T-helper 17 cell (primary cell): ENCODE measurements at places on chromosomes 11 and 22.
A peak's percentile ranks its signal among the peaks of the same experiment; 100 is the strongest.

DNA sequence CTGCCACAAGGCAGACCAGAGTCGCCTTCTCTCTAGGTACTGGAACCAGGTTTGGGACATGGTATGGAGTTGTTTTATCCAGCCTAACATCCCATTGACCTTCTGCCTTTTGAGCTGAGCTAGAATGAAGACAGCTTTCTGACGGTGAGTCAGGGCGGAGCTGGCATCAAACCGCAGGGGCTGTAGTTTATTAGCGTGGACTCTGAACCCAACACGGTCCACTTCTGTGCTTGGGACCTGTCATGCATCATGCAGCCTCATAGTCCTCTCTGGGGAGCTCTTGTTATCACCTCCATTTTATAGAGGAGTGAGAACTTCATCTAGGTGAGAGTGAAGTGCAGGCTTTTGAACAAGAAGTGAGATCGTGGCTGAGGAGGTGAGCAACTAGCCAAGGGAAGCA lies 8.3 kb downstream of the GAL3ST1 start:
- no peak for DNase-seq

DNA sequence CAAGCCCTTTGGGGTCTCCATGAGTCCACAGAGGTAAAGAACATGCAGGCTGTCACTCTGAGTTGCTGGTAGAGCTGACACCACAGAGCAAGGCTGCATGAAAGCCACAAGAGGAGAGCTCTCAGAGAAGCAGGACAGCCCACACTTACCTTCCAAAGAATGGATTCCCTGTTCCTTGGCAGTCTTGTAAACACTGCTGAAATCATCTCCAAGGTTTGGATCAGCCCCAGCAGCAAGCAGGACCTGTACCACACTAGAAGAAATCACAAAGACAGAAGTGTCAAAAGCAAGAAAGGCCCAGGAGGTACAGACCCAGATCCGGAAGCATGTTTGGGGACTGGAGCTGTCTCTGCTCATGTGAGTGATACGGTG lies 54.2 kb downstream of the CLPB start:
- no peak for DNase-seq

DNA sequence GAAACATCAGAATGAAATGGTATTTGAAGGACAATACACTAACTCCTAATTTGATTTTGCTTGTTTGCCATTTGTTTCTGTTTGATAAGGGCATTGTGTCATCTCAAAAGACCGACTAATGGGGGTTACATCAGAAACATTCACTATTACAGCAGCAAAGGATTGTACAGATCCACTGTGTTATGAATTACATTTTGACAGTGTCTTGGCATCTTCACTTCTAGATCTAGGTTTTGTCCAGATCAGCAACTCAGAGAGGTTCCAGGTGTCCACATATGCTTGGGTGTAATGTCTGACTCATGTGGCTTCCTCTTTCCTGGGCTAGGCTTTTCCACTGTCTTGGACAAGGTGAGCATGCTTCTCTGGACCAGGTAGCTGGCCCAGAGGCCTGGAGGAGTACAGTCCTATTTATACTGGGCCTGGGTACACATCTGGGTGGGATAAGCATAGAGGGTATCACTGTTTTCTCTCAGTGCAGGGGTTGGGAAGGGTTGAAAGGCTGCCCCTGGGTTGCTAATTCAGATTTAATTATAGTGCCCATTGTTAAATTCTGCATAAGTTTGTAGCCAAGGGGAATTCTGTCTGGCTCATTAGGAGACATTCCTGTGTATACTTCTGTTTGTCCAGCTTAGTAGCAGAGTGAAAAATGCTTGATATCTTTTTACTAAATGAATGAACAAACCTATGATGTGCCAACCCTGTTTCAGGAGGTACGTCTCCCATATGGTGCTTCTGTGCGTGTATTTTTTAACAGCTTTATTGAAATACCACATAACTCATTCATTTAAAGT lies 23.8 kb downstream of the DDI1 start:
- no peak for DNase-seq

GRCh38 chr11:116870054-116870453 lies 32.6 kb upstream of the APOA1 start:
- DNase-seq, result no peak

DNA sequence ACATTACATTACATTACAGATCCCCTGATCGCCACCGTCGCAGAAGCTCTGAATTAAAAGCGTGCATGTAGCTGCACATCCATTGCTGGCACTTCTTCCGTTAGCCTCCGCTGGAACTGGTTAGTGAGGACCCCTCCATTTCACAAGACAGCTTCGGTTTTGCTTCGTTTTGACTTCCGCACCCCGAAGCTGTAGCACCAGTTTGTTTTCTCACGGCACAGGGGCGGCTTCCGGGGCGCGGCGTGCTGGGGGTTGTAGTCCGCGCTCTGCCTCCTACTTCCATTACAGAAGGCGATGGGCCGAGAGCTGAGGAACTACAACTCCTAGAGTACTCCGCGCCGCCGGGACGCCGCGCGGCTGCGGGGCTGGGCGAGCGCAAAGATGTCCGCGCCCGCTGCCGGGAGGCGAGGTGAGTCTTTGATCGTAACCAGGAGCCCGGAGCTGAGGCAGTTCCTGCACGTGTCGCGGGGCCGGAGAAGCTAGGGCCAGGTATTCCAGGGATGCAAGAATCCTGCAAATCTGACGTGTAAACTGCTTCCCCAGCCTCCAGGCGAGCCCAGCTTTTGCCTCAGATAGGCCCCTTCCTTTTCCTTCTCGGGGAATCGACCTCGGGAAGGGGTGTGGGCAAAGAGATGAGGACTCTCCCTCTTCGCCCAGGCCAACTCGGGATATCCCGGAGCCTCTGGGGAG lies at the start of gene PEX26:
TSS of gene PEX26 (plus strand) at position 352 of the 690 bp plus-strand sequence. CDS start 387 bp downstream, outside the sequence.
- peak; percentile 92 for DNase-seq

DNA sequence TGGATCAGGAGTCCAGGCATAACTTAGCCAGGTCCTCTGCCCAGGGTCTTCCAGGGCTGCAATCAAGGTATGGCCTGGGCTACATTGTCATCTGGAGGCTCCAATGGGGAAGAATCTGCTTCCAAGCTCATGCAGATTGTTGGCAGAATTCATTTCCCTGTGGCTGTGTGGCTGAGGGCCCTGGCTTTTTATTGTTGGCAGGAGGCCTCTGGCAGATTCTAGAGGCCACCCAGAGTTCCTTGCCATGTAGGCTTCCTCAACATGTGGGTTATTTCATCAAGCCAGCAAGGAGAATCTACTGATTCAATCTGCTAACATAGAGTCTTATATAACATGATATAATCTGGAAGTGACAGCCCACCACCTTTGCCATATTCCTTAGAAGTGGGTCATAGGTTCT lies 16.4 kb upstream of the EP300 start:
- no peak for DNase-seq

DNA sequence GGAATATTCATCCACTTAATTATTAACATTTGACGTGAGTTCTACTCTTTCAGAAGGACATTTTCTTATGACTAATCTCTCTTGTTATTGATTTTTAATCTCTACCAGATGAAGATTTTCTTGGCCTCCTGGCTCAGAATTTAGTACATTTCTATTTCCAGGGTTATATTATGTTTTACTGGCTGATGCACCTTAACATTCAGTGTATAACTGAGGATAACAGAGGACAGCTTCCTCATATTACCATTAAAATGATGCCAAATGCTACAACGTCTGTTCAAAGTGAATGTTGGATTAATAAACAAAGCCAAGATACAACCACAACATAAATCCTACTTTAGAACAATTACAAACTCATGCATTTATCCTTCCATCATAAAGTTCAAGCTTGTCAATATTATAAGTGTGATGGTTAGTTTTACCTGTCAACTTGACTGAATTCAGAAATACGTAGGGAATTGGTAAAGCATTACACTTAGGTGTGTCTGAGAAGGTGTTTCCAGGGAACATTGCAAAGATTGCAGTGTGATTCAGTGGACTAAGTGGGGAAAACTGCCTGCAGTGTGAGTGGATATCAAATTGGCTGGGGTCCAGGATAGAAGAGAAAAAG lies 485.2 kb downstream of the LRRC4C start:
- DNase-seq, result no peak

DNA sequence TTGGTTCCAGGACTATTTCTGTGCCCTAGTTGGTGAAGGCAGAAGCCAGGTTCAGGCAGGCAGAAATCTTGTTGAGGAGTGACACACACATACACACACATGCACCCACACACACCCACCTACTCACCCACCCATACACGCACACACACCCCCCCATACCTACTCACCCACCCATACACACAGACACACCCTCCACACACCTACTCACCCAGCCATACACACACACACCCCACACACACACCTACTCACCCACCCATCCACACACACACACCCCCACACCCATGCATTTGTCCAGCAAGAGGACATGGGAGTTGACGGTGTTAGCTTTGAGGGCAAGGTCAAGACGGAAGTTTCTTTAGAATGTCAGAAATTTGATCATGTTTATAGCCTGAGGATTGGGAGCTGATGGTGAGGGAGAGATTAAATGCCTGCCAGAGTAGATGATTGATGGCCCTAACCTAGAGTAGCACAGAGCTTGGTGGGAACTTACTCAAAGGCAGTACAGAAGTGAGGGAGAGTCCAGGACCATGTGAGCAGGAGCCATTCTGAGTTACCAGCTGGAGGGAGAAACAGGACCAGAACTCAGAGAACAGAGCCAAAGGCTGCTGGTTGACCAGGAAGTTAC lies 68.9 kb downstream of the CYB5R2 start:
- DNase-seq, result no peak

DNA sequence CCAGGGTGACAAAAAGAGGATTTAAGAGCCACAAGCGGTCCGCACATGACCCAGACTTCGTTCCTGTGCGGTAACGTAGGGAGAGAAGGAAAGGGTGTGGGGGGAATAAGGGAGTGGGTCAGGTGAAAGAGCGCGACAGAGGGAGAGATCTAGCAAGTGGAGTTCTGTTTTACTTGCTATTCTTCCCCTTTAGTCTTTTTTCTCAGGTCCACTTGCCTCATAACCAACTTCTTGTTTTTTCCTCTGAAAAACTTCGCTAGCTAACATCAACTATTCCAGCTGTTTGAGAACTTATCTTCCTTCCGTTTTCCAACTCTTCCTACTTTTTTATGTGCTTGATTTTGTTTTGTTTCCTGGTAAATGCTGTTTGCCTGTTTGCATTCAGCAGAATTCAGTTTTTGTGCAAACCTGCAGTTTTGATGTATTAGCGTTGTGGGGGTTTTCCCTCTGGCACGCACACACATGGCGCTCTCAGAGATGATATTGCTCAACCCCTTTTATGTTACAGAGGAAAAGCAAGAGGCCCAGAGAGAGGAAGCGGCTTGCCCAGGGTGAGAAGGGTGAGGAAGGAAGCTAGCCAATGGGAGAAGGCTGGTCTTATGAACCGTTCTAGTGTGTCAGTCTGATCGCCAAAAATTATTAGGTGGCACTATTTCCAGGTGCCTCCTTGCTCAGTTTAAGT lies 592 bp upstream of the CTSC start:
- DNase-seq, result no peak

DNA sequence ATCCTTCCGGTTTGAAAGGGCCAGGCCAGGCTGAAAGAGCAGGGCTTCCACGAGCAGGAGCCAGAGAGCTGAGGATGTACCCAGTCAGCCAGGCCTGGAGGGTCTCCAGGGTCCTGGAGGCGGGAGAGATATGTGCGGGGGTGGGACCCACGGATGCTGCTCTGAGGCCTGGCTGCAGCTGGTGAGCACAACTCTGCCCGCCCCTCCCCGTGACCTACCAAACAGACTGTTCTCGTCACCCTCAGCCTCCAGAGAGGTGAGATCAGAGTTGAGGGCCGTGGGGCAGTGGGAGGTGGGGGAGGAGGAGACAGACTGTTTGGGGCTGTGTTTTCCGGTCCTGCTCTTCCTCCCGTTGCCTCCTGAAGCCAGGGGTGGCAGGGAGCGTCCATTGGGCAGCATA lies 42.2 kb downstream of the TRIOBP start:
- DNase-seq, result no peak

DNA sequence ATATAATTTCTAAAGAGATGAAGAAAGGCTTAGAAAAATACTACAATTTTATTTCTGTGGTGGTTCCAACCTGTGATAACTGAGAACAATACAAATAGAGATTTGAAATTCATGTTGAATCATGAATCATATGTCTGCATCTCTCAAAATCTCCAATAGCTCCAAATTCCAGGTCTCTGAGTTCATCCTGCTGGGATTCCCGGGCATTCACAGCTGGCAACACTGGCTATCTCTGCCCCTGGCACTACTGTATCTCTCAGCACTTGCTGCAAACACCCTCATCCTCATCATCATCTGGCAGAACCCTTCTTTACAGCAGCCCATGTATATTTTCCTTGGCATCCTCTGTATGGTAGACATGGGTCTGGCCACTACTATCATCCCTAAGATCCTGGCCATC lies at the start of gene OR56B1:
TSS of gene OR56B1 (plus strand) at position 53 of the 400 bp plus-strand sequence. CDS start at position 122, 69 bp downstream.
- no peak for DNase-seq

- no peak for DNase-seq
Observed at GRCh38 chr11:29187215-29187614, 829.6 kb downstream of the KCNA4 start.

DNA sequence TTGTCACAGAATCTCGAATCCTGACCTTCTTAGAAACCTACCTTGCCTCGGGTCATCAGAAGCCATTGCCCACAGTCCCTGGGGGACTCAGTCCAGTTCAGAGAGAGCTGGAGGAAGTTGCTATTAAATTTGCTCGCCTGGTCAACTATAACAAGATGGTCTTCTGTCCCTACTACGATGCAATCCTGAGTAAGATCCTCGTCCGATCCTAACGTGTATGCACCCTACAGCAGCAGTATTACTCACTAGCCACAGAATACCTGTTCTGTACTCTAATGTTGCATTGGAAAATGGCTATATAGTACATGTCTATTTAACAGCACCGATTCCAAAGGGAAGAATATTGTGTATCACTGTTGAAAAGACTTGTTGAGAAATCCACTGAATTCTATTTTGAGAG lies 33.1 kb downstream of the TCP11L1 start:
- DNase-seq, result no peak

DNA sequence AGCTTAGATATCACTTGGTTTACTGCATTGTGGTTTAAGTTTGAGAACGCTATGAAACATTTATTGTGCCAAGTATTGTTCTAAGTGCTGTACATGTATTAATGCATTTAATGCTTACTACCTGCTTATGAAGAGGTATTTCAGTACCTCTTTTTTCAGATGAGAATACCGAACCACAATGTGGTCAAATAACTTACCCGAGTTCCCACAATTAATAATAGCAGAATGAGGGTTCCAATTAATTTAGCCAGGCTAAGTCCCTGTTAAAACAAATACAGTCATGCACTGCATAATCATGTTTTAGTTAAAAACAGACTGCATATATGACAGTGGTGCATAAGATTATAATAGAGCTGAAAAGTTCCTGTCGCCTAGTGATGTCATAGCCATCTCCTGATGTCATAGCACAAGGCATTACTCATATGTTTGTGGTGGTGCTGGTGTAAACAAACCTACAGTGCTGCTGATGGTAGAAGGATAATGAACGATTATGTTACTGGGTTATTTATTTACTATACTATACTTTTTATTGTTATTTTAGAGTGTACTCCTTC lies 4.3 kb downstream of the ZC3H12C start:
- no peak for DNase-seq
